Hypothalamus (tissue), 51 donors: ENCODE measurements at places on chromosomes 11 and 22.

DNA sequence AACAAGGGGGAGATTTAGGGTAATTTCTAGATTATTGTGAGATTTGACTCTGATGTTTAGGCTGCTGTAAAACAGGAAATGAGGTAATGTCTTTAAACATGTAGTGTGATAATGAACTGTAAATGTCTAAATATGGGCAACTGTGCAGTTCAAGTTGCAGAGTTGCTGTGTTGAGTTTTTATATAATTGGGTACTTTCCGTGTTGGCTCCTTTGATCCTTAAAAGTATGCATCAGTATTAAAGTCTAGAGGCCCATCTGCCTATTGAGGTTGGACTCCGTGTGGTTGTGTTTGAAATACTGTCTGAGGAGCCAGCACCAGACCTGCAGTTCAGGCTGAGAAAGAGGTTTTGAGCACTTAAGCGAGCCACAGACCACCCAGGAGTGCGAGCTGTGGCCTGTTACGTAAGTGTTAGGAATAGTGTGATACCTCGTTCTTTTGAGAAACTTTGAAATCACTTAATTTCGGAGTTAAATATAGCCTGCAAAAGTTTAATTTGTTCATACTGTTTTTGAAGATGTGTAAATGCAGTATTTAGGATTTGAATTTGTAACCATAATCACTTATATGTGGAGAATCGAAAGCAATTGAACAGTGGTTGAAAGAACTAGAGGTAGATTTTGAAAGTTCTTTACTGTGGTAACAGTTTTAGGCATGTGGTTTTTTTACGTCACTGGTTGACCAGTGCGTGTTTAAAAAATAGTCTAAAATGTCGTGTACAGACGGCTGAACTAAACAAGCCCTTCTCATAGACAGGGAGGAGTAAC is 9.0 kb downstream of the FAM118A start:
- DNase-seq, result no peak

DNA sequence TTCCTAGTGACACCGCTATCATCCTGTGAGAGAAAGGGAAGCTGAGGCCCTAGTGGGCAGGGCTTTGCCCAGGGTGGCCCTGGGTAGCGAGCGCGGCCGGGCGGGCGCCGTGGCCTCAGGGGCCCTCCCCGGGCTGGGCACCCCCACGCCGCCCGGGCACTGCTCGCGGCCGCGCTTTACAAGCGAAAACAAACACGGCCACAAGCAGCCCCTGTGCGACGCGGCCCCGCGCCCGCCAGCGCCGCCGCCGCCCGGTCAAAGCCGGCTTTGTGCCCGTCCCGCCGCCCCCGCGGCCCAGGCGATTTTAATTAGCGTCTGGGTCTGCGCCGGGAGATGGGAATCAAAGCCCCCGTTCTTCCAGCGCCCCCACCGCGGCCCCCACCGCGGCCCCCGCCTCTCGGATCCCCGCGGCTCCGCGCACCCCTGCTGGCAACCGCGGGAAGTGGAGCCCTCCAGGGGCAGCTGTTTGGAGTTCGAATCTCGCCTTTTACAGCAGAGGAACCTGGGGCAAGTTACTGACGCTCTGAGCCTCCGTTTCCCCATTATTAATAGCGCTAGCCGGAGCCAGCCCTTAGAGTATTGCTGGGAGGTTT is 47.9 kb downstream of the CHRDL2 start:
- DNase-seq, result peak; percentile 73

- DNase-seq, result no peak
These were observed 26.4 kb downstream of the AMOTL1 start for GRCh38 chr11:94794287-94795168.

DNA sequence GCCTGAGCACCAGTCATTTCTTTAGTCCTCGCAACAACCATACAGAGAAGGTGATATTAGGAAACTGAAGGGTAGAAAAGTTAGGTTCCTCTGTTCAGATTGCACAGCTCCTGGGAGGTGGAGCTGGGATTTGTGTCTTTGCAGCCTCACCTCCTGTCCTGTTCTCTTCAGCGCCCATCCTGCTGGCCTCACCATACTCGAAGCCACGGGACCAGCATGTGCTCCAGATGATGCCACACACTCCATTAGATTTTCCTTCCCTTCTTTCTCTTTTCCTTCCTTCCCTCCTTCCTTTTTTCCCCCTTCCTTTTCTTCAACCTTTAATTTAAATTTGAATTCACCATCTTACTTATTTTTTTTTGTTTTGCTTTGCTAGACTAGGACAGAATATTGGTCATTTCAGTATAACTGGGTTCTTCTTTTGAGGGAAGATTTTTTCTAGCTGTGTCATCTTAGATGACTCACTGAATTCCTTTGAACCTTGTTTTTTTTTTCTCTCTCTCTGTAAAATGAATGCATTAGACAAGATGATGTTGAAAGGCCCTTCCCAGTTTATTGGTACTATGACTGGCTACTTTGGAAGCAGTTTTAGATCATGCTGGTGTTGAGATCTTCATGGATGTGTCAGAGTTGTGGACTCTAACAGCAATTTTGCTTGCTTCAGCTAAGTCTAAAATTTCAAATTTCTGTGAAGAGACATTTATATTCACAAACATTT is 662.5 kb upstream of the TENM4 start:
- no peak for DNase-seq
